Colonic mucosa (tissue), 4 donors: ENCODE measurements at places on chromosomes 3 and 15.

DNA sequence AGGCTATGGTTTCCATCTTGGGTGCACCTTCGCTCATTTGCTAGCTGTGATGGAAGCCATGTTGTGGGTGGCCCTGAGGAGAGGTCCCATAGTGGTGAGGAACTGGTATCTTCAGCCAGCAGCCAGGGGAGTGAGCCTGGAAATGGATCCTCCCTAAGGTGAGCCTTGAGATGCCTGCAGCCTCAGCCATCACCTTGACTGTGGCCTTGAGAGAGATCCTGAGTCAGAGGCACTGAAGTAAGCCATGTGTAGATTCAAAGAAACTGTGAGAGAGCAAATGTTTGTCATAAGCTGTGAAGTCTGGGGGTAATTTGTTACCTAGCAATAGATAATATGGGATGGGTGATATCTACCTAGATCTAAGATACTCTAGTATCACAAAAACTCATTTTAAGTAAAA lies 105.3 kb downstream of the SNRK start:
- no peak for DNase-seq
- H3K4me1 ChIP-seq, result no peaks in the 10 kb centered on the region
- no peak overlapping the region for H3K27ac ChIP-seq
- H3K27me3 ChIP-seq, result no peaks in the 10 kb centered on the region

DNA sequence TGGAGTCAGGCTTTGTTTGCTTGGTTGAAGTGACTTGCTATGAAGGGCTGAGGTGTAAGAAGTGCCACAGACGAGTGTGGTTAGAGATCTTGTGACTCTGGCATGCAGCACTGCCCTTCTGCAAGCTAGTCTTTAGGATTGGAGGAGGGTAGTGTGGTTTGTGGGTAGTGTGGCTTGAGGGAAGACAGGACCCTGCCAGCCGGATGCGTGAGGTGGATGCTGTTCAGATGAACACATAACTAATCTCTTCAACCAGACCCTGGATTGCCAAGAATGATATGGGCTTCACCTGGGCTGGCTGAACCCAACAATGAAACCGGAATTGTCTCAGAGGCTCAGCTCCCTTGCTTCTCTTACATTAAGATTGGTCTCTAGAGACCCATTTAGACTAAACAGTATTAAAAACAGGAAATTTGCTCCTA lies 32.7 kb downstream of the STARD9 start:
- no peaks in the 10 kb centered on the region for H3K36me3 ChIP-seq
- DNase-seq, result no peak
- no peaks in the 10 kb centered on the region for H3K4me1 ChIP-seq
- H3K4me3 ChIP-seq, result no peak overlapping the region
- H3K27ac ChIP-seq, result no peak overlapping the region

DNA sequence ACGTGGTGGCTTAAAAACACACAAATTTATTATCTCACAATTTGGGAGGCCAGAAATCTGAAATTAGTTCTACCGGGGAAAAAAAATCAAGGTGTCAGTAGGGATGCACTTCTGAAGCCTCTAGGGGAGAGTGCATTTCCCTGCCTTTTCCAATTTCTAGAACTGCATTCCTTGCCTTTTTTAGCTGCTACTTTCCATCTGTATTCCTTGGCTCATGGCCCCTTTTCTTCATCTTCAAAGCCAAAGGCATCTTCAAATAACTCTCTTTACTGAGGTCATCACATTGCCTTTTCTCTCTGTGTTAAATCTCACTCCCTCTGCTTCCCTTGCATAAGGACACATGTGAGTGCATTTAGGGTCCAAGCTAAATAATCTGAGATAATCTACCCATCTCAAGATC lies 69.5 kb upstream of the NEO1 start:
- H3K4me1 ChIP-seq, result no peaks in the 10 kb centered on the region
- DNase-seq, result no peak
- no peak overlapping the region for H3K27ac ChIP-seq
- H3K36me3 ChIP-seq, result no peaks in the 10 kb centered on the region
- H3K27me3 ChIP-seq, result no peaks in the 10 kb centered on the region
- no peak overlapping the region for H3K4me3 ChIP-seq

DNA sequence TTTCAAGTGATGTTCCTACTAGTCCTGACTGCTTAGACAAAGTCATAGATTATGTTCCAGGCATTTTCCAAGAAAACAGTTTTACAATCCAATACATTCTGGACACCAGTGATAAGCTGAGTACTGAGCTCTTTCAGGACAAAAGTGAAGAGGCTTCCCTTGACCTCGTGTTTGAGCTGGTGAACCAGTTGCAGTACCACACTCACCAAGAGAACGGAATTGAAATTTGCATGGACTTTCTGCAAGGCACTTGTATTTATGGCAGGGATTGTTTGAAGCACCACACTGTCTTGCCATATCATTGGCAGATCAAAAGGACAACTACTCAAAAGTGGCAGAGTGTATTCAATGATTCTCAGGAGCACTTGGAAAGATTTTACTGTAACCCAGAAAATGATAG lies 3.8 kb downstream of the TIPARP start:
- peaks cover 7% of the 10 kb centered on the region for H3K4me1 ChIP-seq
- H3K27me3 ChIP-seq, result no peaks in the 10 kb centered on the region
- no peak overlapping the region for H3K27ac ChIP-seq
- DNase-seq, result no peak
- no peak overlapping the region for H3K4me3 ChIP-seq

- H3K27me3 ChIP-seq, result no peaks in the 10 kb centered on the region
- H3K4me1 ChIP-seq, result no peaks in the 10 kb centered on the region
- no peak for DNase-seq
- no peaks in the 10 kb centered on the region for H3K36me3 ChIP-seq
- peak overlapping the region; percentile 87 for H3K27ac ChIP-seq
- no peak overlapping the region for H3K4me3 ChIP-seq
Measured at GRCh38 chr3:146468671-146469149, 651 bp downstream of the PLSCR2 start.

DNA sequence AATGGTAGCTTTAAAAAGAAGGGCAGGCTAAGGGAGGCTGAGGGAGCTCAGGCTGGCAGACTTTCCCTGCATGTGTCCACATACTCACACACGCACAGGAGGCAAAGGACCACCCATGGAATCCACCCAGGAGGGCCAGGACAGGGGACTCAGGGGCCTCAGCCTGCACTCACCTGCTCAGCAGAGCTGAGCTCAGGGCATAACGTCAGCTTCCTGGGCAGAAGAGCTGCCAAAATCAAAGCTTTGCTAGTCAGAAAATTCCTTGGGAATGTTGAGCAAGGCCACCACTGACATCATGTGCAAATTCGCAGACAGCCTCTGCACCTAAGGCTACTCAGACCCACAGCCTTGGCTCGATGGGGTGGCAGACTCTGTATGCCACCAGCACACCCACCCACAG lies 16.4 kb upstream of the ALAS1 start:
- H3K27ac ChIP-seq, result no peak overlapping the region
- no peaks in the 10 kb centered on the region for H3K36me3 ChIP-seq
- no peaks in the 10 kb centered on the region for H3K27me3 ChIP-seq
- H3K4me3 ChIP-seq, result no peak overlapping the region
- no peaks in the 10 kb centered on the region for H3K4me1 ChIP-seq

DNA sequence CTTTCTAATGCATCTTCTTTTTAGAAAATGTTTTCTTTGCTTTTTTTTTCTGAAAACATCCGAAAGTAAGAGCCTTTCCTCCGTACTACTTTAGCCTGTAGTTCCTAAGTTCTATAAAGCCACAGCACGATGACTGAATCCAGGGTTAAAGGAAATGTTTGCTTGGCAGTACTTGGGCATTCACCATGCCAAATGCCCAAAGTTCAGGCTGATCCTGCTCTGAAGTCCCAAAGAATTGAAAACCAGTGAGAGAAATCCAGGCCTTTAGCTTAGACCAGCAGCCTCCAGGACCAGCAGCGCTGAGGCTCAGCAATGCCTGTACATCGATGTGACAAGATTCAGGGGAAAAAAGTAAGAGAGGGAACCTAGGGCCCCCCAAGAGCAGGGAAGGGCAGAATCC lies 35.1 kb downstream of the CCK start:
- no peaks in the 10 kb centered on the region for H3K4me1 ChIP-seq
- H3K27ac ChIP-seq, result no peak overlapping the region
- no peaks in the 10 kb centered on the region for H3K36me3 ChIP-seq
- H3K4me3 ChIP-seq, result no peak overlapping the region
- DNase-seq, result no peak
- no peaks in the 10 kb centered on the region for H3K27me3 ChIP-seq

DNA sequence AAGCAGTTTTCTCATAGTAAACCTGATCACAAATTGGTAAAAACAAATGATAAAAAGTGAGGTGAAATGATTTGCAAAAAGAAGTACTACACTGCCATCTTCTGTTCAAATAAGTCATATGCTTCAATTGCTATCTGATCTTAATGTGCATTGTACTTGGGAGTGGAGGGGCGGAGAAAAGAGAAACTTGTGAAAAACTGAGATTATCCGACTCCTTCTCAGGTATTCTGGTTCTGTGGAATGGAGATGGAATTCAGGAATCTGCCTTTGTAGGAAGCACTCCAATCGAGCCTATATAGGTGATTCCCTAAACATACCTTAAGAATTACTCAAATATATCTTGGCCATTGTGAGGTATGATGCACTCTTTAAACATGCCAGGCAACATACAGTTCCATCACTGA lies 180.6 kb downstream of the CHL1 start:
- no peaks in the 10 kb centered on the region for H3K4me1 ChIP-seq
- H3K27ac ChIP-seq, result no peak overlapping the region
- H3K27me3 ChIP-seq, result no peaks in the 10 kb centered on the region
- no peak for DNase-seq

DNA sequence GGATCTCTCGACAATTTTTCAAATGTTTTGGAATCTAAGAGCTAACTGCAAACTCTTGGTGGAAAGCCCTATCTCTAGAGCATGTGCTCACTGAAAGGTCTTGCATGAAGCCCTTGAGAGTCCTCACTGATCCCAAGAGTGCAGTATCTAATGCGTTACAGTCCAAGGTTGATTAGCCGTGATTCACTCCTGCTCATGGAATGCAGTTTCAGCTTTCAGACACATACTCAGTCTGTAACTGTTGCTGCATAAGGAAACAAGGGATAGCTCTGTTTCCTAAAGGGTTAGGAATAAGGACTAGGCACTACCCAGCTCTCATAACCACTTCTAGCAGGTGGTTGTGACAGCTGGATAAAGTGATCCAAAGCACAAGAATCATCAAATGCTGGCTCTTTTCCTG lies 687.4 kb upstream of the CFAP20DC start:
- no peaks in the 10 kb centered on the region for H3K27me3 ChIP-seq
- no peak overlapping the region for H3K27ac ChIP-seq
- no peak for DNase-seq
- no peaks in the 10 kb centered on the region for H3K4me1 ChIP-seq
- H3K4me3 ChIP-seq, result no peak overlapping the region
- no peaks in the 10 kb centered on the region for H3K36me3 ChIP-seq

- H3K27me3 ChIP-seq, result no peaks in the 10 kb centered on the region
- H3K4me1 ChIP-seq, result no peaks in the 10 kb centered on the region
- no peak overlapping the region for H3K4me3 ChIP-seq
- DNase-seq, result peak; percentile 46
- H3K36me3 ChIP-seq, result no peaks in the 10 kb centered on the region
Measured at GRCh38 chr3:61814674-61815073, 253.3 kb downstream of the PTPRG start.

- H3K27me3 ChIP-seq, result no peaks in the 10 kb centered on the region
- H3K4me3 ChIP-seq, result peak overlapping the region; percentile 87
- DNase-seq, result no peak
- H3K4me1 ChIP-seq, result peaks cover 7% of the 10 kb centered on the region
Measured at GRCh38 chr3:172038798-172039435, 461 bp upstream of the FNDC3B start.

GRCh38 chr3:57068437-57069089 lies 8.1 kb downstream of the SPATA12 start:
- no peaks in the 10 kb centered on the region for H3K27me3 ChIP-seq
- peak; percentile 55 for DNase-seq
- no peak overlapping the region for H3K4me3 ChIP-seq
- H3K36me3 ChIP-seq, result no peaks in the 10 kb centered on the region
- H3K27ac ChIP-seq, result no peak overlapping the region
- peaks cover 5% of the 10 kb centered on the region for H3K4me1 ChIP-seq

DNA sequence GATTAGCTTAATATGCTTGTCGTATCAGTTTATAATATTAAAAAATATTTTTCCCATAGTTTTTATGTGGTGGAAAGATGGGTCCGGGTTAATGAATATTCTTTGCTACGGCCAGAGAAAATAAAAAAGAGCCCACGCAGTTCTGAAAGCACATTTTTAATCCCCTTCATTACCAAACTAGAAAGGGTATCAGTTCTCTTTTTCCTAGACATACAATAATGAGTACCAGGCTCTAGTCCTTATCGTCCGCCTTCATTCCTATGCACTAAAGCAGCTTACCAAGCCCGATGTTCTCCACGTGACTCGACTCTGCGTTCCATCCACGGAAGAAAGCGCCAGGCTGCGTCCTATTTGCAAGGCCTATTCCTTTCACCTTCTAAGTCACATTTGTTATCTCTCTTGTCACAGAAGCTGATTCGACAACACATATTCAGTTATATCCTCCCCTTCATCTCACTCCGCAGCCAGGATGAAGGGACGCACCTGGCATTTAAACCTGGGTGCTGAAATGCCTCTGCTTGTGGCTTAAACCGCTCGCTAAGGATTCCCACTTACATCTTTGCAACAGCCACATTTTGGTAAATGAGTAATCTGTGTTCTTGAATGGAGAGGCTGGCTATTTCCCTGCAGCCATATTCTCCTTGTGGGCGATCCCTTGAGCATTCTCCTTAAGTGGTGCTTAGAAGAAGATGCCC lies 257.0 kb downstream of the CD47 start:
- no peaks in the 10 kb centered on the region for H3K4me1 ChIP-seq
- no peak for DNase-seq
- no peaks in the 10 kb centered on the region for H3K27me3 ChIP-seq
- H3K27ac ChIP-seq, result no peak overlapping the region
- no peaks in the 10 kb centered on the region for H3K36me3 ChIP-seq

- H3K27me3 ChIP-seq, result no peaks in the 10 kb centered on the region
- peak; percentile 37 for DNase-seq
- no peak overlapping the region for H3K4me3 ChIP-seq
- no peak overlapping the region for H3K27ac ChIP-seq
Measured at GRCh38 chr3:4290272-4290893, 12.8 kb upstream of the SETMAR start.

- H3K36me3 ChIP-seq, result no peaks in the 10 kb centered on the region
- H3K27ac ChIP-seq, result peak overlapping the region; percentile 16
- H3K4me1 ChIP-seq, result no peaks in the 10 kb centered on the region
- H3K27me3 ChIP-seq, result no peaks in the 10 kb centered on the region
Measured at GRCh38 chr3:188899881-188900280, 271.9 kb upstream of the TPRG1 start.

GRCh38 chr3:35739181-35739809 lies 100.0 kb downstream of the ARPP21 start:
- no peak overlapping the region for H3K27ac ChIP-seq
- no peaks in the 10 kb centered on the region for H3K36me3 ChIP-seq
- no peaks in the 10 kb centered on the region for H3K4me1 ChIP-seq
- H3K27me3 ChIP-seq, result no peaks in the 10 kb centered on the region
- DNase-seq, result no peak
- H3K4me3 ChIP-seq, result no peak overlapping the region

- H3K4me3 ChIP-seq, result no peak overlapping the region
- H3K4me1 ChIP-seq, result no peaks in the 10 kb centered on the region
- no peaks in the 10 kb centered on the region for H3K27me3 ChIP-seq
- DNase-seq, result no peak
- H3K27ac ChIP-seq, result peak overlapping the region; percentile 20
Measured at GRCh38 chr3:36954452-36955134, 9.7 kb upstream of the TRANK1 start.

GRCh38 chr3:66819993-66820501 lies 178.1 kb upstream of the KBTBD8 start:
- DNase-seq, result no peak
- no peaks in the 10 kb centered on the region for H3K4me1 ChIP-seq
- H3K27ac ChIP-seq, result no peak overlapping the region
- H3K36me3 ChIP-seq, result no peaks in the 10 kb centered on the region
- no peak overlapping the region for H3K4me3 ChIP-seq
